ENCODE measurements at places on chromosomes 11 and 22.

- DNase-seq = no peak
These were observed 27.0 kb upstream of the AMOTL1 start for GRCh38 chr11:94741022-94741679.

DNA sequence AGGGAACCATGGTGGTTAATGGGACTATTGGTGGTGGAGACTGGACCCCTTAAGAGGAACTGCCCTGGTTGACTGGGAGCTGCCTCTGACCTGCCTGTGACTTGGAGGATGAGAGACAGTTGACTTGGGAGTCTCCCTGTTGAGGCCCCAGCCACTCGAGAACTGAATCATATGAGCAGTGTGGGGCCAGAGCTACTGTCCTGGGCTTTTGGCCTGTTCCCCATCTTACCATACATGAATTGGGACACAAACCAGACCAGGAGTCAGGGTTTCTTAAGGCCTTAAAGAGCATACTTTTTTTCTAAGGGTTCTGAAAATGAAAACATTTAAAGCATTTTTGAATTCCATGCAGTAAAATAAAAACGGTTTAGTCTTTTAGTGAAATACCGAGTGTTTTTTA is 92.8 kb downstream of the TEAD1 start:
- DNase-seq = no peak

DNA sequence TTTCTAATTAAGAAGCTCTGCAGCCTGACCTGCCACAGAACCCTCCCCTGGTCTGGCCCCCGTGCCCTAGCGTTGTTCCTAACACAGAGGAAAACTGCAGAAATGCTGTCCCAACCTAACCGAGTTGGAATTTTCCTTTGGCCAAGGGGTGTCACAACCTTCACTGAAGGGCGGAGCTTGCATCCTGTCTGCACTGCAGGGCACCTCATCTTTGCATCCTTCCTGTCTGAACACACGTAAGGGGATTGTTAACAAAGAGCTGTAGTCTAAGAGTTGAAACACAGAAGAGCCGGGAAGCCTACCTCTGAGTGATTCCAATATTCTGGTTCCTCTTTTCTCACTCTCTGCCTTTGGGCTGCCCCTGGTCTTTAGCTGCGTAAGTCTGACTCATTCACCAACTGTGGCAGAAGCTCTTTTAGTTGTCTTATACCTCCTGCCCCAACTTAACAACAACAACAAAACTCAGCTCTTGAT is 1.6 kb downstream of the DIXDC1 start:
- no peak for DNase-seq

DNA sequence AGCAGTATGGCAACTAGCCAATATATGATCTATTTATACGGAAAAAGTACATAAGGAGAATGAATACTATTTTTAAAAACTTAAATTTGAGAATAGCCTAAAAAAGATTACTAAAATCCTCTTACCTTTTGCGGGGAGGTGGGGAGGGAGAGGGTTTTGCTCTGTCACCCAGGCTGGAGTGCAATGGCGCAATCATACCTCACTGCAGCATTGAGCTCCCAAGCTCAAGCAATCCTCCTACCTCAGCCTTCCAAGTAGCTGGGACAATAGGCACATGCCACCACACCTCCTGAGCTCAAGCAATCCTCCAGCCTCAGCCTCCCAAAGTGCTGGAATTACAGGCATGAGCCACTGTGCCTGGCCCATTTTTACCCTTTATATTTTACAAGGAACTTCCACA is 82.0 kb downstream of the TTC28 start:
- DNase-seq = no peak

DNA sequence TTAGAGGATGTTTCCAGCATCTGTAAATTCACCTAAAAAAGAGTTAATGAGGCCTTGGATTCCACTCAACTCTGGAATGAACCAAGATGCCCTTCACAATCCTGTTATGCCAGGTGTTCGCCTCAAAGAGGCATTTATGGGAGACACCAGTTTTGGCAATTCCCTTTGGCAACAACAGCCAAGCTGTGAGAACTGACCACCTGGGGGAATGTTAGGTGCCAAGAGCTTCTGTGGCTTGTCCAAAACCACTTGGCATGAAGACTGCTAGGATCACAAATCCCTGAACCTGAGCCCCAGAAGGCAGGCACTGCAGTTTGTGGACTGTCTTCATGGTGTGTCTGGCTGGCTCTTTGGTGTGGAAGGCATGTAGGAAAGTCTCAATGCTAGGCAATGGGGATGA is 164.4 kb upstream of the BDNF start:
- DNase-seq = no peak

GRCh38 chr11:19426756-19427403 is 186.1 kb upstream of the E2F8 start:
- no peak for DNase-seq

Data from activated T-cell treated with anti-CD3 and anti-CD28 coated beads, Interleukin-2, amount 50 U/mL, for 1 hour (primary cell).